ENCODE measurements at places on chromosomes 1 and 21.

DNA sequence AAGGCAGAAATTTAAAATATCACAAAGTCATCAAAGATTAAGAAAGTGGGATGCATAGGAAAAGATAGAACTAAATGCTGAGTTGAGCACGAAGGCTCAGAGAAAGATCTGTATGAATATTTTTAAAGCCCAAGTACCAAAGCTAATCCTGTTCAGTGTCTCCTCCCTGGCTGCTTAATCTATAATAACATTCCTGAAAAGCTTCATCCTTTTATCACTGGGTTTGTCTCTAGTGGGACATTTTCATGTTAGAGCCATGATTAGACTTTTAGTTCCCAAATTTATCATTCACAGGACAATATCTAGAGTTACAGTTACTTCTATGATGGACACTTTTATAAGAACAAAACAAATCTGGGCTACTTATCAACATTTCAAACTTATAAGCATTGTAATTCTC lies 38.6 kb downstream of the TNFSF18 start:
- no peak for DNase-seq

- DNase-seq = no peak
These were observed 21.9 kb downstream of the KMO start for GRCh38 chr1:241553886-241554592.

DNA sequence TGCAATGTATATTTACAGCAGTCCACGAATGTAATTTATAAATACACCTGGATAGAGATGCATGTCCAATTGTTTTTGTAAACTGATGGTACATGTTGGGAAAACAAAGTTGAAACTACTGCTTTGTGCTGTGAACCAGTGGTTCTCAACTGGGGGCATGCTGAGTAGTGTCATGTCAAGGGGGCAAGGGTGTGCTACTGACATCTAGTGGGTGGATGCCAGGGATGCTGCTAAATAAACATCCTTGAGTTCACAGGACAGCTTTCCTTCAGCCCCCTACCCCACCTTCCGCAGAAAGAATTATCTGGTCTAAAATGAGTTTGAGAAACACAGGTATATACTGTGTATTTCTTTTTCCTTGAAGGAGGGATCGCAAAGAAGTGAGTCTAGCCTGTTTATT lies 95.9 kb downstream of the RASAL2 start:
- no peak for DNase-seq

DNA sequence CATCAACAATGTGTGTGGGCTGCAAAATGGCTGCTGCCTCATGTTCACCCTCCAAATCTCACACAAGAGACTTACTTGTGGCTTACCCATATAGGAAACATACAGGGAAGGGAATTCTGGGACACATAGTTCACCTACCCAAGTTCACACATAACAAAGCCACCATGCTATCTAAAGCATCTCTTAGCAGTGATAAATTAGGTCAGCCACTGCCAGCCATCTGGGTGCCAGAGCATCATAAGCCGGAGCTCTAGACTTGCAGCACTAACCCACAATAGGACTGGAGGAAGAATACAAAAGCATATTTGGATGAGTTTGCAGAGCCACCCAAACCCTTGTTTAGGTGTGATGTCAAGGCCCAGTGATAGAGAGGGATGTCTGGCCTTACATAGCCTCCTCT lies 321.7 kb downstream of the SEC16B start:
- no peak for DNase-seq

DNA sequence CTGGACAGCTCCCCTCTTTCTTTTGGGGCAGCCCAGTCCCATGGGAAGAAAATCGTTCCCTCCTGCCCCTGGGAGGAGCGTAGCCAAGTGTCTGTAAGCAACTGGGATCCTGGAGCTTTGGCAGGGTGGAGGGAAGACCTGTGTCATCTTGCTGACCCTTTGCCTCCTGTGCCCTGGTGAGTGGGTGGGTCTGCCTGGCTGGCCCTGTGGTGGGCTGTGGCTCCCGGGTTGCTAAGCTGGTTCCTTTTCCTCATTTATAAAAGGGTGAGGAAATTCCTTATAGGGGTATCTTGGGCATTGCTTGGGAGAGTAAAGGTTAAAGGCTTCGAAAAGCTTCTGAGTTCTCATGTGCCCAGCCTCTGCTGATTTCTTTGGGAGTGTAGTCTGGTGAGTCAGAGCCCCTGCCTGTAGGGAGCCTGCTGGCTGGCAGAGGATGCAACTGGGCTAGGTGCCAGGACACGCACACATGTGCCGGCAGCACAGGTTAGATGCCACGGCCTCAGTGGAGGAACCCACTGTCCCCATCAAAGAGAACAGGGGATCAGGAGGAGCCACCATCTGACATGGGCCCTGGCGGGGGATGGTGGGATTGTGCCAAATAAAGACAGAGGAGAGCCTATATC lies 85.2 kb downstream of the ARHGEF10L start:
- no peak for DNase-seq

- no peak for DNase-seq
These were observed 66.2 kb downstream of the ATP2B4 start for GRCh38 chr1:203692565-203693470.

GRCh38 chr1:96741335-96741734 lies 19.8 kb downstream of the PTBP2 start:
- no peak for DNase-seq

DNA sequence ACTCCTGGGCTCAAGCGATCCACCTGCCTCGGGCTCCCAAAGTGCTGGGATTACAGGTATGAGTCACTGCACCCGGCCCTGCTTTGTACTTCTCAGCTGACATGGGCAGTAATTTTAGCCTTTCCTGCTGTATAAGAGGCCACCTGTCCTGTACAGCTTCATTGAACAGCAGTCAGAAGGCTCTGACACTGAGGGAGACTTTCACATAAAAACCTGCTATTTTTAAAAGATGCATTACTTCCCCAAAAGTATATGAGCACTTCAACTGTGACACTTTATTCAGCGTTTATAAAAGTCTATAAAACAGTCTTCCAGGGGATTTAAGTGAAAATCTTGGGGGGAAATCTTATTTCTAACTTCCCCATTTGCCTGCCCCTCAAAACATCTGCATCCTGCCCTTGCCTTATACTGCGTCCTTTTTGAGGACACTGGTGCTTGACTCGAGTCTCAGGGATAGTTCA lies 17.6 kb downstream of the RNU5D-1 start:
- DNase-seq = no peak

DNA sequence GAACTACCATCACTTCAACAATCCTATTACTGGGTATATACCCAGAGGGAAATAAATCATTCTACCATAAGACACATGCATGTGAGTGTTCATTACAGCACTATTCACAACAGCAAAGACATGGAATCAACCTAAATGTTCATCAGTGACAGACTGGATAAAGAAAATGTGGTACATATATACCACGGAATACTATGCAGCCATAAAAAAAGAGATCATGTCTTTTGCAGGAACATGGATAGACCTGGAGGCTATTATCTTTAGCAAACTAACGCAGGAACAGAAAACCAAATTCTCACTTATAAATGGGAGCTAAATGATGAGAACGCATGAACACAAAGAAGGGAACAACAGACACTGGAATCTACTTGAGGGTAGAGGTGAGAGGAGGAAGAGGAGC lies 39.0 kb downstream of the KIAA0319L start:
- no peak for DNase-seq

DNA sequence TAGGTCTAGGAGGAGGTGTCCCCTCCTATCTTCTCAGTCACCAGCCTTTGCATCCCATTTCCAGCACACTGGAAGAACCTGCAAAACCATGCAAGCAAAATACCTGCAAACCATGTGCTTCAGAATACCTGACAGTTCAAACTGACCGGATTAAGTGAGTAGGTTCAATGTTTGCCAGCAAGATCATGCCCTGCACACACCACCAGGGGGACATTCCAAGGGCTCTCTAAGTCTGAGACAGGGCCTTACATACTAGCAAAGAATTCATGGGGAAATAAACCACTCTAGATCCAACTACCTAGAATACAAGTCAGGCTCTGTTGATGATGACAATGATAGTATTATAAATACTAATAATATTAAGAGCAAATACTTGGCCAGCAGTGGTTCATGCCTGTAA lies 27.6 kb downstream of the INPP5B start:
- DNase-seq = no peak

Measured in NCI-H1092 treated with DMSO at 0.1 percent for 48 hours (cell line).